Smooth muscle cell of bladder (primary cell): ENCODE measurements at places on chromosomes 6 and 20. TPM values are rescaled to one million over a fixed set of nuclear protein-coding genes. Genes with fewer than 3 reads are reported as not detected.

Gene DAAM2
- total RNA-seq: 1.4 and 1.9 TPM in 2 replicates

Gene NOX3
- not detected in 2 replicates for total RNA-seq

Gene LHFPL5
- not detected in 2 replicates for total RNA-seq

Gene PPP1R14C
- 0.28 and 0.65 TPM in 2 replicates for total RNA-seq

Gene CFAP206
- total RNA-seq: under 0.01 and 0.09 TPM in 2 replicates

Gene IBTK
- 62.8 and 69.1 TPM in 2 replicates for total RNA-seq

Gene SH3BGRL2
- 2.0 and 2.2 TPM in 2 replicates for total RNA-seq

Gene TRDN
- total RNA-seq: not detected in 2 replicates

Gene SEMG1
- total RNA-seq: not detected in 2 replicates

Gene EEF1A2
- 1.3 and 3.0 TPM in 2 replicates for total RNA-seq

Gene MAFB
- under 0.01 and 0.83 TPM in 2 replicates for total RNA-seq

Gene TAAR6
- not detected in 2 replicates for total RNA-seq

Gene TMC2
- 0.18 TPM in 1 of 2 replicates, not detected in the other for total RNA-seq
